ENCODE measurements at places on chromosomes 7 and 10.

DNA sequence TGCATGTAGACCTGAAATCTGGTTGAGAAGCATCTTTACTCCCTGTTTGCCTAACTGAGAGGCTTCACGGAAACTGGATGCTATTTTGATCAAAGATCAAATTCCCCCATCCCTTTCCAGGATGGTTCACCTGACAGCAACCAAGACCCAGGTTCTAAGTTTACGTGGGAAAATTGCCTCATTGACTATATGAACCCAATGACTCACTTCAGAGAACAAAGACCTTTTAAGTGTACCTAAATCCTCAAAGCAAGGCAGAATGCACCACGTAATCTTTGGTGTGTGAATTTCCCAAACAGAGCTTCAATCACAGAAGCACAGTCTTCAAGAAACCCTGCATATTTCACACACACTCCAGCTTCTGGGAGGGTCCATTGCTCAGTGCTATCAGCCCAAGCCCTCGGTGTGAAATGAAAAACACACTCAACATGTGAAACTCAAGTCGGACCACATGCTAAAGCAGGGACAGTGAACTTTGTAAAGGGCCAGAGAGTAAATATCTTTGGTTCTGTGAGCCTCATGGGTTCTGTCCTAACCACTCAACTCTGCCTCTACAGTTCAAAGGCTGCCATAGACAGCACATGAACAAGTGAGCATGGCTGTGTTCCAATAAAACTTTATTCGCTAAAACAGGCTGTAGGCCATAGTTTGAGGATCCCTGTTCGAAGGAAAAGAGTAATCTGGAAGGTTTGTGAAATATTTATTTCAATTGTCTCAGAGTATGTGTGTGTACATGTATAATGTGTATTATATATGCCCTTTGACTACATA, 275.6 kb upstream of the FOXK1 start:
- DNase-seq = no peak

- no peak for DNase-seq
Observed at GRCh38 chr7:135269921-135270320, 36.3 kb downstream of the STRA8 start.

DNA sequence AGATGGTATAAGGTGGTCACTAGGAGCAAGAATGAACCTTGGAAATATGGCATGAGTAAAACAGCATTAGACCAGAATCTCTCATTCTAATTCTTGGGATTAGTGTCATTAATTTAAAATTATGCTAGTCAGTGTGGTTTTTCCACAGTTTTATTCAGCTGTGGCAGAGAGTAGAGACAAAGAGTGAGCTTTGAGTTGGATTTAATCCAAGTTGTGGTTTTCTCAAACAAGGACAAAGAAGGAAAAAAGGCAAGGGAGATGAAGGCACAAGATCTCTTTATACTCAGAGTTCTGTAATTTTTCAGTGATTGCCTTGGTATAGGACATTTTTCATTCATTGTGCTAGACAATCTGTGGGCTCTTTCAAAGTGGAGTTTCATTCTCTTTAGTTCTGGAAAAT, 28.2 kb upstream of the AKAP9 start:
- DNase-seq = no peak

GRCh38 chr10:19488592-19489280, 327.5 kb upstream of the PLXDC2 start:
- no peak for DNase-seq

DNA sequence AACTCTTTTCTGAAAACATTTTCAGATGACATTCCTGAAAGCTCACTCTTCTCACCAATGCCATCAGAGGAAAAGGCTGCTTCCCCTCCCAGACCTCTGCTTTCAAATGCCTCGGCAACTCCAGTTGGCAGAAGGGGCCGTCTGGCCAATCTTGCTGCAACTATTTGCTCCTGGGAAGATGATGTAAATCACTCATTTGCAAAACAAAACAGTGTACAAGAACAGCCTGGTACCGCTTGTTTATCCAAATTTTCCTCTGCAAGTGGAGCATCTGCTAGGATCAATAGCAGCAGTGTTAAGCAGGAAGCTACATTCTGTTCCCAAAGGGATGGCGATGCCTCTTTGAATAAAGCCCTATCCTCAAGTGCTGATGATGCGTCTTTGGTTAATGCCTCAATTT, 16.5 kb downstream of the ANLN start:
- DNase-seq = no peak

DNA sequence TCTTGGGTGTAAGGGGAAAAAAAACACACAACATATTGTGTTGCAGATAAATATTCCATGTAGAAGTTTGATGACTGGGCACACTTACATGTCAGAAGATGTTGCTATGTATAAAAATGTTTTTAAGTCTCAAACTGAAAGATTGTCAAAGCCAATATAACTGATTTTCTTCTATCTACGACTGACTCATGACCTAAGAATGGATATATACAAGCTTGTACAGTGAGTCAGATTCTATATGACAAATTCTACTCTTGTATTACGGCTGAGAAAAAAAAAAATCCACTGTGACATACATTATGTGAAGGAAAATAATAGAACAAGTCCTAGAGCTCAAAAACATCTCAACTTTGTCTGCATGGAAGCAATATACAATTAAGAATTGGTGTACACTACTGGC, 343.0 kb upstream of the PCDH15 start:
- DNase-seq = no peak

DNA sequence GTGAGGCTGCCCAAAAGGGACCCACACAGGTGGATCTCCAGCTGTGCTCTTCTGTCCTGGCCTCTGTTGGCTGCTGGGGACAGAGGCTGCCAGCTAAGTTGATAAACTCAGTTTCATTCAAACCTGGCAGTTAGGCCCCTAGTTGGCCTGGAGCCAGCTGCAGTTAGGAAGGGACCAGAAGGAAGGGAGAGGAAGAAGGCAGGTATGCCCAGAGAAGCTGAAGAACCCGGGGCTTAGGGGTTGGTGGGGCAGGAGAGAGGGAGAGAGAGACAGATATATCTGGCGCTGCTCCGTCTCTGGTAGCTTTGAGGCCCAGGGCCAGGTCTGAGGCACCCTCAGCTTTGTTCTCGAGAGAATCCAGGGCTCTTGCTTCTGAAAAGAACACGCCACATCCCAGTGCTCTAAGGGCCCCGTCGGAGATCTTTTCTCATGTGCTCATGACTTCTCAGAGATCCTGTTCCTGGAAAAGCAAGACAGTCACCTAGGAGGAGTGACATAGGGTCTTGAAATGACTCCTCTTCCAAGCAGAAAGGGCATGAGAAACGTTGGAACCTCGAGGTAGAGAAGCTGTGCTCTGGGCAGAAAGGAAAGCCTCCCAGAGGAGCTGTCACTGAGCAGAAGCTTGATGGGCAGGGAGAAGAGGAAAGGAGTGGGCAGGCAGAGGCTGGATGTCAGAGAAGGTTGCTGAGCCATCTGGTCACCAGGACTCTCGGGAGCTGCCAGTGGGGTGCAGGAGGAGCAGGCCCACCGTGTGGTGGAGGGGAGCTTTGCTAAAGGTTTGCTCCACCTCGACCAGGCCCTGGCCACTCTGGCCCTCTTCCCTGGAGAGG, 153.6 kb downstream of the ARHGAP21 start:
- no peak for DNase-seq

- no peak for DNase-seq
Observed at GRCh38 chr10:17527514-17528146, 73.2 kb upstream of the ST8SIA6 start.

- no peak for DNase-seq
Observed at GRCh38 chr7:44072364-44073231, 7.2 kb upstream of the PGAM2 start.

DNA sequence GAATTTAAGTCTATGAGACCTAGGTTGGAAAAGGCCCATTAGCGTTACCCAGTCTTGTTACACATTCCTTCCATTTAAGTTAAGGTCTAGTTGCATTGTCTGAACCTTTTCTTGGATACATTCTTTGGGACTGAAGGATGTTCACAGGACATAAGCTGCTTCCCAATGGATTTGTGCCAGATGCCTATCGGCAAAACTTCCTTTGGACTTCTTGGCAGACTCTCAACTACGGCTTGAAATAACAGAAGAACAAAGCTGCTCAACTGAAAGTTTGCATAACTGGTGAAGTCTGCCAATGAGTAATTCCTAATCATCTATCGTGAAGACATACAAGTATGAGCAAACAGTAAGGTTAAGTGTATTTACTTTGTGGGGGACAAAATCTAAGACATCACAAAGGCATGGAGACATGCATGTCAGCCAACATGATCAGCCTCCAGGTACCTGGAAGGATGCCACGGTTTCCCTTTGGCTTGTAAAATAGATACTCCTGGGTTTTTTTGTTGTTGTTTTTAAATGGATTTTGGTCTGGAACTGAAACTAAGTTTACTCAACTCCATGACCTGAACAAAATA, 35.4 kb downstream of the MALSU1 start:
- DNase-seq = no peak

- no peak for DNase-seq
Observed at GRCh38 chr7:22220941-22221340, 136.0 kb downstream of the RAPGEF5 start.

DNA sequence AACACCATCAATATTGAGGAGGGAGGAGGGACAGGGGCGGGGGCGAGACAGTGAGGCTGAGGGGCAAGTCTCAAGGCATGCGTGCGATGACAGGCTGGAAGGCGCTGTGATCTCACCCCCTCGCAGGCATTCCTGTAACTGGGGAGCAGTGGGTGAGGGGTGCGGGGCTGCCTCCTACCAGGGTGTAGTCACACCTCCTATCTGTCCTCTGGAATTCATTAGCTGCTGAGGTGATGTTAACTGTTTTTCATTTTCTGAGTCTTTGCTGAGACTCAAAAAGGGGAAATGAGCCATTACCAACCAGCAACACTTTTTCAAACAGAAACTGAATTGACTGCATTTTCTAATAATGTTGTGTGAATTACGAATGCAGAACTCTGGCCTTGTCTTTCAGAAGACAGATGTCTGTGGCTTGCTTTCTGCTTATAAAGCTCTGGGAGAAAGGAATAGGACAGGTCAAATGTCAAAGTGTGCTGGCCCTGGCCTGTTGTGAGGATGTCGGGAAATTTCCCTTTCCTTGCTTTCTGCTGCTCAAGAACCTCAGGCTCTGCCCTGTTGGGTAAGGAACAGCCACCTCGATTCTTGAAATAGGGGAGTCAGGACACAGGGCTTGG, 23.7 kb upstream of the CDH23 start:
- no peak for DNase-seq

- no peak for DNase-seq
Observed at GRCh38 chr10:83649471-83649870, 489.8 kb upstream of the GHITM start.

All from T-helper 22 cell (primary cell).